Esophagus squamous epithelium (tissue), 5 donors: ENCODE measurements at places on chromosomes 16 and 17.

DNA sequence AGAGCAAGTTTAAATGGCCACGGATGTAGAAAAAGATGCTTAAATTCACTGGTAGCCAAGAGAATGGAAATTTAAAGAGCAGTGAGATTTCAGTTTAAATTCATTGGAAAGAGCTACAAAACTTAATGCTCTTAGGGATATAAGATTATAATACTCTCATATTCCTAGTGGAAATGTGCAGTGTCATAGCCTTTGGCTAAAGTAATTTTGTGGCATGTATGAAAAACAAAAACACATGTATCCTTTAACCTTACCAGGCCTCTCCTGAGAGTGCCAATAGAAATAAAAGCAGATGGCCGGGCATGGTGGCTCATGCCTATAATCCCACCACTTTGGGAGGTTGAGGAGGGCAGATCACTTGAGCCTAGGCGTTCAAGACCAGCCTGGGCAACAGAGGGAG is 289.2 kb downstream of the PHKB start:
- H3K4me3 ChIP-seq: no peak overlapping the region
- H3K36me3 ChIP-seq: no peaks in the 10 kb centered on the region
- H3K27ac ChIP-seq: no peak overlapping the region
- DNase-seq: no peak

DNA sequence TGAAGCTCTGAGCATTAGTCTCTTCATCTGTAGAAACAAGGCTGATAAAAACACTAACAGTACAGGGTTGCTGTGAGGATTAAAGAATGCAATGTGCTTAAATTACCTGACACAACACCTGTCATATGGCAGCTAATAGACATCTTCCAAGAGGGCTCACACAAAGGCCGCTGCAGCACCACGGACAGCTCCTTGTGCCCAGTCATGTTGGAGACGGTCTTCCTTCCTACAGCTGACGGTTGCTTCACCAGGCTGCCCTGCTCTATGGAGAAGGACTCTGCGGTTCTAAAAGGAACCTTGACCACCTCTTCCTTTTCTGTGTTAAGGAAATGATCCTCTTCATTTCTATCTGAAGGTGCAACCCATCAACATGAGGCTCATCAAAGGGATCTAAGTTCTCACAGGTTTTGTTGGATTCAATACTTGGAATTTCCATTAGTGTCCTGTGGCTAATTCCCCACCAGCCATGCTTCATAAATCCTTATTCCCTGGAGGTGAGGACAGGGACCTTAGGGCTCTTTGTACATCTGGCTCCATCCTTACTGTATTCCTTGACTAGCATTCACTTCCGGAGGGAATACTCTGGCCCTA is 138.9 kb upstream of the CES5A start:
- no peak overlapping the region for H3K27ac ChIP-seq
- no peak for DNase-seq
- H3K4me3 ChIP-seq: no peak overlapping the region
- no peaks in the 10 kb centered on the region for H3K36me3 ChIP-seq

- H3K27ac ChIP-seq: no peak overlapping the region
- no peaks in the 10 kb centered on the region for H3K27me3 ChIP-seq
- no peak for DNase-seq
- no peak overlapping the region for H3K4me3 ChIP-seq
Measured at GRCh38 chr17:62995377-62995885, 29.4 kb downstream of the TANC2 start.

GRCh38 chr17:55023626-55024025 is 55.1 kb downstream of the STXBP4 start:
- no peak overlapping the region for H3K27ac ChIP-seq
- H3K36me3 ChIP-seq: no peaks in the 10 kb centered on the region
- no peak for DNase-seq
- H3K4me3 ChIP-seq: no peak overlapping the region
- H3K4me1 ChIP-seq: no peaks in the 10 kb centered on the region

DNA sequence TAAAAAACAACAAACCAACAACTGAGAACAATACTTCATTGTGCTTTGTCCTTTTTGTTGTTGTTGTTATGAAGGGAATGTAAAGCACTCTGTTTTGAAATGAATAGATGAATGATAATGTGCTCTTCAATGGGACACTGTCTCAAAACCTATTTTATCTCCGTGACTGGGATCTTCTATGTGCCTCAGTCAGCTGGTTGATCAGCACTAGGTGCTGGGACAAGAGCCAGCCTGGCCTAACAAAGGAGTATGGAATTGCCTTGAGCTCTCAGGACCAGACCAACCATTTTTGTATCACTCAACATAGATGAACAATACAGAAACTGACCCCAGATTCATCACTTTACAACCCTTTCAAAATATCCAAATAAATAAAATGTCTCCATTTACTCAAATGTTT is 440.2 kb downstream of the KCNJ2 start:
- H3K36me3 ChIP-seq: no peaks in the 10 kb centered on the region
- H3K27me3 ChIP-seq: no peaks in the 10 kb centered on the region
- peaks cover 4% of the 10 kb centered on the region for H3K4me1 ChIP-seq
- no peak overlapping the region for H3K4me3 ChIP-seq

DNA sequence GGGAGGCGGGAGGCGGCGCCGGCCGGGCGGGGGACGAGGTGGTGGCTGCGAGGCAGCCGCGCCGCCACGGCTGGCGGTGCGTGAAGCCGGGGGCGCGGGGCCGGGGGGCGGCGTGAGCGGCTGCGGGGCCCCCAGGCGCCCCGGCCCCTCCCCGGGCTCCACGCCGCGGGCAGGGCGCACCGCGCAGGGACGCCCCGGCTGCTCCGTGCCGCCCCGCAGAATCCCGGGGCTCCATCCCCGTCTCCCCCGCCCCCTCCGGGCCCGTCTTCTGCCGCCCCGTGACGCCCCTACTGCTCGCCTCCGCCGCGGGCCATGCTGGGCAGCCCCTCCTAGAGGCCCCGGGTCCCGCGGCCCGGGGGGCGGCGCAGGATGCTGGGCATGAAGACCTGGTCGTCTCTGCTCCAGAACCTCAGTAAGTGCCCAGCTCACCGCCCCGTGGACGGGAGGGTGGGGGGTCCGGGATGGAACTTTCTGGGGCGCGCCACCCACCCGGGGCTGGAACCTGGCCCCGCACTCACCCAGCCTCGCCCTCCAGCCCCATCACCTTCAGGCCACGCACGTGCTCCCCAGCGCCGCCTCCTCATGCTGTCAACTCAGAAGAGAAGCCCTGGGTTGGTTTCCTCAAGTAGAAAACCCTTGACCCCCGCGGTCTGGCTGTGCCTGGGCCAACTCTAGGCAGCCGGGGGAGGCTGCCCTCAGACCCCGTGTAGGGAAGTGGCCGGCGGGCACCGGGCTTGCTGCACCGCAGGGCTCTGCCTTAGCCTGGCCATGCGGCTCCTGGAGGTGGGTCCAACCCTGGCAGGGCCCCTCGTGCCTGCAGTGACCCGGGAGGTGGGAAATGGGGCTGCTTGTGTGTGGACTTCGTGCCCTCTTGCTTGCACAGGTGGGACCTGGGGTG is 150.2 kb upstream of the GSE1 start:
- H3K4me1 ChIP-seq: peaks cover 60% of the 10 kb centered on the region
- DNase-seq: no peak
- no peaks in the 10 kb centered on the region for H3K36me3 ChIP-seq
- no peaks in the 10 kb centered on the region for H3K27me3 ChIP-seq

- no peak overlapping the region for H3K4me3 ChIP-seq
- H3K4me1 ChIP-seq: no peaks in the 10 kb centered on the region
- H3K27me3 ChIP-seq: no peaks in the 10 kb centered on the region
- no peaks in the 10 kb centered on the region for H3K36me3 ChIP-seq
- no peak for DNase-seq
- H3K27ac ChIP-seq: no peak overlapping the region
Measured at GRCh38 chr17:72004611-72005331, 116.0 kb upstream of the SOX9 start.

DNA sequence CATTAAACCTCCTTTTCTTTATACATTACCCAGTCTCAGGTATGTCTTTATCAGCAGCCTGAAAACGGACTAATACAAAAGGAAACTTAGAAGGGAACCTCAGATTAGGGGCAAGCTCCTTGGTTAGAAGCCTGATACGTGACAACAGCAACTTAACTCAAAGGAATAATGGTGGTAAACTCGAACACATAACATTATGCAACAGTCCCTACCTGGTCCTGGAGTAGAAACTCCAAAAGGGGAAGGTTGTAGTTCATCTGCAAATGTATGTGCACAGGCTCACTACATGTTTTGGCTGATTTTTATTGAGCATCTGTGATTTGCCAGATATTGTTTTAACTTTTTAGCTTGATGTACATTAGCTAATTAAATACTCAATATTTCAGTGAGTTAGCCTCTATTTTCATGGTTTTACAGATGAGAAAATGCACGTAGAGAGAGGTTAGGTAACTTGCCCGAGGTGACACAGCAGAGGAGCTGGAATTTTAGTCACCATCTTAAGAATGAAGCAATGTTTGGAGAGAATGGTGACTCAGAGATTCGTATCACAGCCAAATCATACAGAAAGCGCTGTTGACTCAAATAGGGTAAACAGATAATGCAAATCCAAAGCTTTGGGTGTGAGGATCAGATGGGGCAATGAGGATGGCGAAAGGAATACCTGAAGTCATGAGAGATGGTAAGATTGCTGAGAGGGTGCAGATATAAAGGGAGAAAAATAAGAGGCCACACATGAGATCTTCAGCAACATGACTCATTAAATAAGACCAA is 194.9 kb upstream of the RBFOX1 start:
- H3K27ac ChIP-seq: no peak overlapping the region
- H3K27me3 ChIP-seq: no peaks in the 10 kb centered on the region
- H3K36me3 ChIP-seq: no peaks in the 10 kb centered on the region
- DNase-seq: no peak
- no peaks in the 10 kb centered on the region for H3K4me1 ChIP-seq

DNA sequence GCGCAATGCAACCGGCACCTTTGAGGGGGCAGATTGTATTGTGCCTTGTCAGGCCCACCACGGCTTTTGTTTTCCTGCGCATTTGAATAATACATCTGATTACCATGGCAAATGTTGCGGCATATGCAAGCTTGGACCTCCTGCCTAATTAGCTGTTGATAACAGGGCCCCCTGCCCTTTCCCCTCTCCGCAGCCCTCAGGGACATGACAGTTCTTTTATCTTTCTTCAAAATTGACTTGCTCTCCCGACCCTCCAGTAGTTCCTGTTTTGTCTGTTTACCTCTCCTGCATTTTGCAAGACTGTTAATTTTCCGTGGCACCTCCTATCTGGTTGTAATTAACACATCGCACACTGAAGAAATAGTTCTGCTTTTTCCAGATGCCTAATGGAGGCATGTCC is 86.8 kb downstream of the RBFOX1 start:
- no peak overlapping the region for H3K27ac ChIP-seq
- no peaks in the 10 kb centered on the region for H3K27me3 ChIP-seq
- H3K36me3 ChIP-seq: no peaks in the 10 kb centered on the region
- no peak for DNase-seq
- H3K4me3 ChIP-seq: no peak overlapping the region

- H3K27ac ChIP-seq: peak overlapping the region; percentile 100
- peaks cover 35% of the 10 kb centered on the region for H3K4me1 ChIP-seq
- no peaks in the 10 kb centered on the region for H3K27me3 ChIP-seq
- H3K4me3 ChIP-seq: peak overlapping the region; percentile 84
- no peaks in the 10 kb centered on the region for H3K36me3 ChIP-seq
- DNase-seq: no peak
Measured at GRCh38 chr16:67842509-67843342, 606 bp downstream of the THAP11 start.
